ENCODE measurements at places on chromosomes 16 and 17.

- DNase-seq = no peak
Measured at GRCh38 chr17:41777157-41777573, 9.3 kb downstream of the JUP start.

DNA sequence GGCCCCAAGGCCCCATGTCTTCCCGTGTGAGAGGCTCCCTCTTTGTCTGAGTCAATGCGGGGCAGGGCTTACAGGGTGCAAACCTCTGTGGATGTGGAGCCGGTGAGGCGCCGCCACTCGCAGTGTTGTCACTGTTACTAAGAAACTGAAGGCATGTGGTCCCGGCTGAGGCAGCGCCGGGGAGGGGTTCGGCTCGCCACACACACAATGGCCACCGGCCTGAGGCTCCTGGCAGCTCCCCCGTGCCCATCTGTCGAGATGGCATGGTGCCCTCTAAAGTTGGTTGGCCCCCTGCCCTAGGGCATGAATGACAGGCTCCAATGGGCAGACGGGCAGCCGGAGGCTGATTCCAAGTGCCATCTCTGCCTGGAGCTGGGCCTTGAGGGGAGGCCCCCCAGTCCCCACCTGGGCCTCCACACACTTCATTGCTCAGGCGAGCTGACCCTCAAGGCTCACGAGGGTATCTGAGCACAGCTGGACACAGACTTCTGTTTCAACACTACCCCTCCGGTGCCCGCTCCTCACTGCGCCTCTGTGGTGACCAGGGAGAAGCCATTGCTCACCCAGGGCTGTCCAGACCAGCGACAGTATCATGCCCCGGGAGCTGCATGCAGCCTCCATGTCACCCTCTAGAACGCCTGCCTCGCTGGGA is 137.2 kb downstream of the C16orf78 start:
- DNase-seq = no peak

GRCh38 chr17:17462048-17462824 is 14.6 kb upstream of the MED9 start:
- no peak for DNase-seq

- no peak for DNase-seq
Measured at GRCh38 chr17:57037411-57037810, 47.6 kb upstream of the AKAP1 start.

- DNase-seq = no peak
Measured at GRCh38 chr17:77070888-77071279, 69.9 kb upstream of the SEC14L1 start.

Measured in activated CD8-positive, alpha-beta memory T cell treated with anti-CD3 and anti-CD28 coated beads for 4 hours (primary cell).